Stimulated activated CD4-positive, alpha-beta T cell treated with anti-CD3 and anti-CD28 coated beads, Interleukin-1b, Interleukin-23, amount 100 ng/mL, for 1 hour (primary cell): ENCODE measurements at places on chromosomes 16 and 17.

GRCh38 chr16:58732545-58733247, 1.4 kb downstream of the GOT2 start:
- no peak for DNase-seq

DNA sequence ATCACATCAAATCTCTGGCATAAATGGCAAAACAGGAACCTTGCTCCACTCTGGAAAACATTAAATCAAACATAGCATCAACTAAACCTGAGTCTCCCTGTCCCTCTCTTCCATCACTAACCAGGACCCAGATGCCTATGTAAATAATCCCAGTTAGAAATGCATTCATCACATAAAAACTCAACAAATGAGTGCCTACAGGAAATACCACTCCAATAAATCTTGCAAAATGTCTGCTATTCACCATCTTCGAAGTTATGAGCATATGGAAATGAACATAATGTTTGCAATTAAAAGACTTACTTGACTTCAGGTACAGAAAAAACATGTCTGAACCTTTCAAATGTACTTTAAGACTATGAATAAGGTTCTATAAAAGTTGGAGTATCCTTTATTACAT, 425.0 kb downstream of the CDH11 start:
- no peak for DNase-seq

- no peak for DNase-seq
These were observed 22.4 kb downstream of the CCDC182 start for GRCh38 chr17:57722704-57723043.

DNA sequence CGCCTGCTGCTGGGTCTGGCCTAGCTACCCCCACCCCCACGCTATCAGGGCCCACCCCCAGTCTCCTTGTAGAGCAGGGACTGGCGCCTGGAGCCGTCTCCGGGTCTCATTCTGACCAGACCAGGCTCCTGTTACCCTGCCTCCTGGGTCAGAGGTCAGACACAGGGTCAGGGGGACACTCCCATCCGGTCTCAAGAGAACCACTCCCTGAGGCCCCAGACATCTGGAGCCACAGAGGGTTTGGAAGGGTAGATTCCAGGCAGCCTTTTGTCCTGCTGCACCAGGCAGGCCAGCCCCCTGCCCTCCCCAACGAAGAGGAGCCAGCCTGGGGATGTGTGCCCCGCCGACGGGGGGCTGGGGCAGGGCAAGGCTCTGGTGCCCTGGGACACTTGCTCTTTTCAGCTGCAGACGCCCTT, 944 bp upstream of the WFIKKN1 start:
- DNase-seq: no peak

GRCh38 chr17:80224683-80225082, 4.5 kb downstream of the SLC26A11 start:
- DNase-seq: no peak

GRCh38 chr16:58211846-58212245, 13.9 kb upstream of the CSNK2A2 start:
- no peak for DNase-seq

- no peak for DNase-seq
These were observed 21.8 kb upstream of the CACNG4 start for GRCh38 chr17:66942451-66943264.

- DNase-seq: no peak
These were observed 112.5 kb upstream of the SOX9 start for GRCh38 chr17:72008236-72008876.

GRCh38 chr17:64354396-64354795, 36.3 kb downstream of the PECAM1 start:
- DNase-seq: no peak

GRCh38 chr17:64006361-64007088, 8.4 kb downstream of the PRR29 start:
- DNase-seq: no peak

GRCh38 chr16:47250983-47251382, 107.2 kb upstream of the NETO2 start:
- no peak for DNase-seq

DNA sequence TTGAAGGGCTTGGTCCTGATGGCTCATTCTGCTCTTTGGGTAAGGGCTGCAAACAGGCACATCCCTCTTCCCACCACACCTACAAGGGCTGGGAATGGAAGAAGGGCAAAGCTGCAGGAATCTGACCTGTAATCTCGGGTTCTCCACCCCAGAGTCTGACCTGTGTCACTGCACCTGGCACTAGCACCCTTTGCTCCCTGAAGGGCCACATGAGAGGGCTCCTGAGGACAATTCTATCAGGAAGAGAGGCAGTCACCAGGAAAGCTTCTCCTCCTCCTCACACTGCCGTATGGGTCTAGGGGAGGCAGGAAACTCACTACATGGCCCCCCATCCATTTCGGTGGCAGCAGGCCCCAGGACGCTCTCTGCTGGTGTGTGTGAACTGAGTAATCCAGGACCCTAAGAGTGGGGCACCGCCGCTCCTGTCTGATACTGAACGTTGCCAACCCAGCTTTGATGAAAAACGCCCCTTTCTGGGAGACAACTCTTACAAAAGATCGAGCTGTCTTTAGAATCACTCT, 26.4 kb downstream of the TTLL6 start:
- no peak for DNase-seq

DNA sequence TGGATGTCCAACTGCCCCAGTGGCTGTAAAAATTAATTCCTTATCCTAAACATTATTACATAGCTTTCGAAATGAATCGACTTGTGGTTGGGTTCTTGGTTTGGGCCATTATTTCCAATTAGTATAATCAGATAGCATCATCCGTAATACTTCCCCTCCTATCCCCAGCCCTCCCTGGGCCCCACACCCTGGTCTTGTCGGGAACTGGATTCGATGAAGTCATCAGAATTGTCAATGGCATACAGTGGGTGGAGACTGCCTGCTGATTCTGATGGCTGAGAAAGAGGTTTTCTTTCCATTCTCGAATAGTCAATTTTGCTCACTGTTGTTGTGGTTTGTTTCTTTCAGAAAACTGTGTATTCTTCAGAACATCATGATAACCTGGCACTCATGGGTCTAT, 395.1 kb downstream of the SEC14L1 start:
- DNase-seq: no peak

- no peak for DNase-seq
These were observed 12.0 kb downstream of the PHB1 start for GRCh38 chr17:49402706-49403105.

GRCh38 chr16:88297178-88297720, 85.5 kb upstream of the ZNF469 start:
- no peak for DNase-seq

DNA sequence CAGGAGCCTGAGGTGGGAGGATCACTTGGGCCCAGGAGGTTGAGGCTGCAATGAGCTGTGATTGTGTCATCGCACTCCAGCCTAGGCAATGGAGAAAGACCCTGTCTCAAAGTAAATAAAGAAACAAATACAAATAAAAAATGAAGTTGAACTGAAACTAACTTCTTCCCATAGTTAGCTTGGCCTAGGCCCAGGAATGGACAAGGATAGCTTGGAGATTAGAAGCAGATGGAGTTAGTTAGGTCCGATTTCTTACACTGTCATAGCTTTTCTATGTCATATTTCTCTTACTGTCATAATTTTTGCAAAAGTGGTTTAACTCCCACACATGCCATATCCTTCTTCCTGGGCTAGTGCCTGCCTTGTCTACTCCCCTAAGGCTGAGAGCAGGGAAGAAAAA, 154.7 kb upstream of the CACNG3 start:
- no peak for DNase-seq

GRCh38 chr17:36136036-36136435, 32.4 kb downstream of the CCL4 start:
- no peak for DNase-seq

DNA sequence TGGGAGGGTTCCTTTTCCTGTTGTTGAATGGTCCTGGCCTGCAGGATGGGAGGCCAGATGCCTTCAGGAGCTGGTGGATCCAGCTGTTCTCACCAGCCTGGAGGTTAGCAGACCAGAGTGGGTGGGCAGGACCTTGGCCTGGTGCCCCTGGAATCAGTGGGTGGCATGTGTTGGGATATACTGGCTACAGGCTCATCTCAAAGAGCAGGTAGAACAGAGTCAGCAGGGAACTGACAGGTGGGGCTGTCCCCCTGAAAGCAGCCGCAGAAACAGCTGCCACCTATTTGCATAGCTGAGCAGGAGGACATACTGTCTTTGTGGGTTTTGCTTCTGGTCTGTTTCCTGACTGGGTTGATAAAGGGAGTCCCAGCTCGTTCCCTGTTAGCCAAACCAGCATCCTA, 144.1 kb downstream of the RAB11FIP4 start:
- no peak for DNase-seq

GRCh38 chr16:637081-638018, 1.2 kb upstream of the METTL26 start:
- DNase-seq: peak; percentile 86

GRCh38 chr16:67965668-67966548, 2.5 kb downstream of the SLC12A4 start:
- DNase-seq: no peak

- no peak for DNase-seq
These were observed 818 bp upstream of the CBX8 start for GRCh38 chr17:79797492-79798298.

- DNase-seq: no peak
These were observed 225.5 kb downstream of the STX8 start for GRCh38 chr17:9350080-9350479.

DNA sequence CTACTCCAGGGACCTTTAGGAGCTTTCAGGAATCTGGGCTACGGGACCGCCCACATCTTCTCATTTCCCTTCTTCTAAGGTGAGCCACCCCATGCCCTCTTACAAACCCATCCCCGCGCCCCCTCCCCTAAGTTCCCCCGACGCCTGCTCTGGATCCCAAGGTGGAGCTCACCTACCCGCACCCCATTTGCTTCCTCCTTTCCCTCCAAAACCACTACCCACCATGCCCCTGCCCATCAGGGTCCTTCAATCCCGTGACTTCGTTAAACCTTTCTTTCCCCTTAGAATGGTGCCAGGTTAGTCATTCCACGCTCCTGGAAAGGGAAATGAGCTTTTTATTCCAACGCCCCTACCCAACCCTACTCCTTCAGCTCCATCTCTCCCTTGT, 326 bp upstream of the MTMR4 start:
- DNase-seq: no peak

GRCh38 chr17:15213381-15214087, 51.6 kb downstream of the PMP22 start:
- no peak for DNase-seq

GRCh38 chr17:36851250-36851649, 86.0 kb upstream of the LHX1 start:
- DNase-seq: no peak

DNA sequence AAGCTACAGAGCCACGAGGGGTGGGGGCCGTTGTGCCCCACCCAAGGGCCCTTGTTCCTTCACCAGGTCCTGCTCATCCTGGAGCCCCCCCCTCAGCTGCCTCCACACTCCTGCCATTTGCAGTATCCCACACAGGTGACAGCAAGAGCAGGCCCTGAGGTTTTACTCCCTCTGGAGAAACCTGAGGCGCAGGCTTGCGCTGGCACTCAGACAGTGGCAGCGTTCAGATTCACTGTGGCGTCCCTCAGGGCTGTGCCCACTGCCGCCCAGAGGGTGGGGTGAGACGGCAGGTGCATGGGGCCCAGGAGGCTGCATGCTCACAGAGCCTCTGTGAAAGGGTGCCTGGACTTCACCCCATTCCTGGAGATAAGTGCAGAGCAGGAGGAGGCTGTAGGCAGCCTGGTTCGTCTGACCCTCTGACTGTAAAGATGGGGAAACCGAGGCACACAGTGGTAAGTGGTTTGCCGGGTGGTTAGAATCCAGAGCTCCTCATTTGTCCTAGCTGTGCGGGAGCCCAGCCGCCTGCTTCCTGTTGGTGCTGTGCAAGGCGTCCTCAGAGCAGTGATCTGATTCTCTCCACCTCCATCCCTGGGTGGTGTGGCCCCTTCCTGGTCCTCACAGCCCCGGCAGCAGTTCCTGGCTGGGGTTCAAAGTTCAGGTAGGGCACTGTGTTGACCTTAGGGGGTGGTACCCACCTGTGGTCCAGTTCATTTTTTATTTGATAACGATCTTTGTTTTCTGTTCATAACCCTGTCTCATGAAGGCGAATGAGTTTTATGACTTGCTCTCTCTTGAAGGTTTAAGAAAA, 1.6 kb downstream of the SPIRE2 start:
- no peak for DNase-seq

DNA sequence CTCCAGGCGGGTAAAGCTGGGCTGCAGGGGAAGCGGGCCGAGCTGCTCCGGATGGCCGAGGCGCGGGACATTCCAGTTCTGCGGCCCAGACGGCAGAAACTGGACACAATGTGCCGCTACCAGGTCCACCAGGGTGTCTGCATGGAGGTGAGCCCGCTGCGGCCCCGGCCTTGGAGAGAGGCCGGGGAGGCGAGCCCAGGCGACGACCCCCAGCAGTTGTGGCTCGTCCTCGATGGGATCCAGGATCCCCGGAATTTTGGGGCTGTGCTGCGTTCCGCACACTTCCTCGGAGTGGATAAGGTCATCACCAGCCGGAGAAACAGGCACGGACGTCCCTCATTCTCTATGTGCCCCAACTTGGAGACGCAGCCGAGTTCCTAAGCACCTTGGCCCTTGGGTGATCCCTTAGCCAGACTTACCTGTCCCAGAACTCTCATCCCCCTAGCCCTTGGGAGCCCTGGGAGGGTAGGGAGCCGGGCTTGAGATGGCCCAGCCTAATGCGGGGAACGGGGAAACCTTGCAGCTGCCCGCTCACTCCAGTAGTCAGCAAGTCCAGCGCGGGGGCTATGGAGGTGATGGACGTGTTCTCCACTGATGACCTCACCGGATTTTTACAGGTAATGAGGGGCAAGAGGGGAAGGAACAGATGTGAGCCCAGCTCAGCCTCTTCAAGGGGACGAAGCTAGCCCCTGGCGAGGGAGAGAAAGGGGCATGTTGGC, 806 bp downstream of the MRM1 start:
- no peak for DNase-seq

- DNase-seq: no peak
These were observed 31.4 kb downstream of the NOS2 start for GRCh38 chr17:27768858-27769410.

- no peak for DNase-seq
These were observed 217.4 kb upstream of the ZFHX3 start for GRCh38 chr16:73265124-73265837.

DNA sequence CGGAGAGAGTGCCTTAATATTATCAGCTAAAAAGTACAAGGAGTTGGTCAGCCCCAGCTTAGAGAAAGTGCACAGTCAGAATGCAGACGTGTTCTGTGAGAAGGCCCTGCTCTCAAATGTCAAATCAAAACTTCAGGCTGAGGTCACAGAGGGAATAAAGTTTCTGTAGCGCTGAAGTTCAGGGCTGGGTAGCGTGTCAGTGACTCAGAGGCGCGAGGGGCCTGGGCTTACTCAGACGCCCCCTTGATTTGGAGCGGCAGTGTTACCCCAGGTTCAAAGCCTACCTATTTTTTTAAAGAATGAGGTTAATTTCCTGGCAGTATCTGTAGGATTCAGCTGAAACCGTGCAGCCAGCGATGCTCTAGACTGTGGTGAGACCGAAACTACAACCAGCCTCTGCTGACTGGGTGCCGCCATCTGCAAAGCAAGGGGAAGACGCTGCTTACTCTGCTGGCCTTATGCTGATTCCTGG, 4.8 kb downstream of the CIAO3 start:
- no peak for DNase-seq
